ENCODE measurements at places on chromosomes 5 and 9.

- no peak for DNase-seq
Observed at GRCh38 chr9:92010705-92011536, 60.9 kb upstream of the ROR2 start.

DNA sequence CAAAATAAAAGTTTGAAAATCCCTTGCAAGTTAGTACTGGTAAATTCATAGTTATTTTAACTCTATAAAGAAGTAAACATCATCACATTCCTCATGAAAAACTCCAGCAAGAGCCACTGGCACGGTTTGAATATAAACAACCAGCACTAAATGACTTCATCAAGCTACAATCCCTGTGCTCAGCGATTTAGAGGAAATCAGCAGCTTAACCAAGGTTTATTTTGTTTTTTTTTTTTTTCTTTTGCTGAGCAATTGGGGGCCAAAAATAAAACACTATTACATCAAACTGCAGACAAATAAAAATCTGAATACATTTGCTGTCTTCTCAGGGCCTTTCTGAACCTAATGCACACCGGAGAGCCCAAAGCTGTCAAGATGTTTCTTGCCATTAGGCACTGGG lies 106.2 kb upstream of the SLC24A2 start:
- DNase-seq, result no peak

GRCh38 chr9:100575006-100575405 lies 2.9 kb upstream of the CAVIN4 start:
- DNase-seq, result no peak

DNA sequence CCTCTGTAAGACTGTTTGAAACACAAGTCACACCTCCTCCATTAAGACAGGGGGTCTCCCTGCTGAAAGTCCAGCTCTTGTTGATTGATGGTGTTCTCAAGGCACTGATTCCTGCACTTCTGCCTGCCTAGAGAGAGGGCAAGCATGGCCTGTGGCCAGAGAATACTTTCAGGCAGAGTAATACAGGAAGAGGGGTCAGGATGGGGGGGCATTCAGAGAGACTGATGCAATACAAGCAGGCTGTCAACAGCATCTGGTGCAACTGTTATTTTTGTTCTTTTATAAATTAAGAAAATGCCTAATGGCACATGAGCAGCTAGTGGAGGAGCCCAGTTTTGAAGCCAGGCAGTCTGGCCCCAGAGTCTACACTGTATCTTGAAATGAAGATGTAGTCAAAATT lies 302.2 kb downstream of the DIRAS2 start:
- DNase-seq, result no peak

- no peak for DNase-seq
Observed at GRCh38 chr5:140189977-140190871, 15.2 kb downstream of the CYSTM1 start.

- no peak for DNase-seq
Observed at GRCh38 chr9:95028853-95029219, 288.7 kb downstream of the FANCC start.

- no peak for DNase-seq
Observed at GRCh38 chr9:110320651-110321445, 16.8 kb downstream of the TXNDC8 start.

DNA sequence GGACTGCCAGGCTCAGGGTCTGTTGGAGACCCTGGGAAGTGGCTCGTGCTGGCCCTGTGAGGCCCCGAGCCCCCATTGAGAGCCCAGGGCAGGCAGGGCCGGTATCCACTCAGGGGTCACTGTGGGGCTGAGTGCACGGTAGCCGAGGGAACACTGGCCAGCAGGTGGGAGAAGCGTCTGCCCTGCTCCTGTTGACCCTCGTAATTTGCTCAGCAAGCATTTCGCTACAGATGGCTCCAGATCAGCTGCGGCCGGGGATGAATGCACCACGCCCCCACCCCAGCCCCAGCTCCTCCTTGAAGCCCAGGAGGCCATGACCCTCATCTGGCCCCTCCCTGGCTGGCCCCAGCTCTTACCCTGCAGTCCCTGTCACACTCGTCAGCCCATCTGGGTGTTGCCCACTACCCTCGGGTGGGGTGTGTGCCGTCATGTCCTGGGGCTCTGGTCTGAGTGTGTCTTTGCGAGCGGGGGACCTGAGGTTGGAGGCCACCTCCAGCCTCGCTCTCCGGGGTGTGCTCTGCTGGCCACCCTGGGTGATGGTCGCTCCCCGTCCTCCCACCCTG lies 6.1 kb upstream of the NRARP start:
- no peak for DNase-seq

- DNase-seq, result no peak
Observed at GRCh38 chr5:126763371-126763770, 13.6 kb upstream of the LMNB1 start.

DNA sequence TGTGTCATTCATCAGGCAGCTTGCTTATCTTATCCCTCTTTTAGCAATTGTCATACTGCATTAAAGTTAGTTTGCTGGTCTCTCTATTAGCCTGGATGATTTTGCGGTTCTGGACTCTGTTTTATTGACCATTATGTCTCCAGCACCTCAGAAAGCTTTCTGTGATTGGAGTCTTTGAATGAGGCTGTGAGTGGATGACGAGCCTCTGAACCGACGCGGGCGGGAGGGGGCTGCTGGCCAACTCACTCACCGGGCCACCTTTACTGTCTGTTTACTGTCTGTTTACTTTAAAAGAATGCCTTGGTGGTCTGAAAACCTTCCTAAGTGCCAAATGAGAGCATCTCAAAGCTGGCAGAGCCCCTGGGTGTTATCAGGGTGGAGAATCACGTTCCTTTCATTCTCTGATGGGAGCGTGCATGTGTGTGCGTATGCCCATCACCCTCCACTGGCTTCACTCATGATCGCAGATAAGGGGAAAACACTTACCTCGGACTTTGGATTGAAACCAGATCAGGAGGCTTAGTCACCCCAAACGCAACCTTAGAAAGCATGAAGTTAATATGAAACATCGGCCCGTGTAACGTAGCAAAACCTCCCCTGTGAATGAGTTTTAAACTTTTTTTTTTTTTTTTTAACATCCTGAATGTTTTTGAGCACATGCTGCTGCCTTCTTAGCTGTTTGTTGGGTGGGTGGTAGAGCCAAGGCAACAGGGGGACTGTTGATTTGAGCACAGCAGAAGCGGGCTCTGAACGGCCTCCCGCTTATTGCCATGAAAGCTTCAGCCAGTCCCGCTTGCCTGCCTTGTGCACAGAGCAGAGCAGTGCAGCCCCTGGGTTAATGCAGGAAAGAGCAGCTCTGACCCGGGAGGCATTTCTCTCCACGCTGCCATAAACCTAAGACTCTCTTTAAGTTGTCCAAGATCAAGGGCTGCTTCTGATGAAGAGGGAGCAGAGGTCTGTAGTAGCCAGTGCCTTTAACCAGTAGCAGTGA lies 173.6 kb downstream of the GADD45G start:
- no peak for DNase-seq

DNA sequence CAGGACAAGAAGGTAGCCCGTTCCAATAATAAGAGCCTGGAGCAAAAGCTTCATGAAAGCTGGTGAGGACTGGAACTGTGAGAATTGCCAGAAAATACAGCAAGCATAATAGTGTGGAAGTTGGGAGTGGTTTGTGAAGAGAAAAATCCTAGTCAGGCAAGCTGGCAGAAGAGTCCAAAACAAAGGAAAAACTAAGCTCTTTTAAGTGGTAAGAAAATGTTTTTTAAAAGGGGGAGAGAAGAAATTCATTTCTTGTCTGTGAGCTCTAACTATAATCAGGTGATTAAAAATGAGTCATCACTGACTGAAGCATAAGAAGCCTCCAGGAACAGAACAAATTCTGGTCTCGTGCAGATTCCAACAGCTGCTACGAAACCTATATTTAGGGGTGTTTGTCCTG lies 102.6 kb downstream of the CAAP1 start:
- no peak for DNase-seq

- no peak for DNase-seq
Observed at GRCh38 chr5:160175438-160176218, 53.7 kb upstream of the FABP6 start.

DNA sequence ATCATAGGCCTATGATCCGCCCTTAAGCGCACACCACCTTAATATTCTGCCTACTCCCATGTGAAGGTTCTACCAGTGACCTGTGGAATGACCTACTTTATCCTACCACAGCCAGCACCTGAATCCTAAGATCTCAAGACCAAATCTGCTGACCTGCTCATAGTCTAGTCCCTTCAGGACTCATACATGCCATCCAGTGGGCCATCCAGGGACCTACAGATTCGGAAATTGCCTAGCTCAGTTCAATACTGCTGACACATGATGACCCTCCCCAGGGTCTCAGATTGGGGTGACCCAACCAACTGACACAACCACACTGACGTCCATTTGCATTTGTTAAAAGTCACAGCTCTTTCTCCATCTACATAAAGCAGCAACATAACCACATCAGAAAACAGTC lies 443.8 kb upstream of the ST8SIA4 start:
- DNase-seq, result no peak

DNA sequence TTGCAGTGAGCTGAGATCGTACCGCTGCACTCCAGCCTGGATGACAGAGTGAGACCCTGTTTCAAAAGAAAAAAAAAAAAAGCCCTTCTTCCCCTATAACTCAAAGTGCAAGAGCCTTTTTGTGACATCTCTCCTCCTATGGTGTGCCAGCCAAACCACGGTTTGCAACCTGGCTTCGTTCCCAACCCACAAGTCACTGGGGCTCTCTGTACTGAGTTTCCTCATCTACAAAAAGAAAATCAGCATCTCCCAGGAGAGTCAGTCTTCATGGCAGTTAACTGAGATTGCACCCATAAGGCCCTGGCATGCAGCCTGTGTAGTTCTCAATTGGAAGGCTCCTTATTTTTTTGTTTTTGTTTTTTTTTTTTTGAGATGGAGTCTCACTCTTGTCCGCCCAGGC lies 14.8 kb downstream of the ODF2 start:
- DNase-seq, result no peak

GRCh38 chr5:95076395-95077185 lies 208.3 kb downstream of the MCTP1 start:
- DNase-seq, result no peak

DNA sequence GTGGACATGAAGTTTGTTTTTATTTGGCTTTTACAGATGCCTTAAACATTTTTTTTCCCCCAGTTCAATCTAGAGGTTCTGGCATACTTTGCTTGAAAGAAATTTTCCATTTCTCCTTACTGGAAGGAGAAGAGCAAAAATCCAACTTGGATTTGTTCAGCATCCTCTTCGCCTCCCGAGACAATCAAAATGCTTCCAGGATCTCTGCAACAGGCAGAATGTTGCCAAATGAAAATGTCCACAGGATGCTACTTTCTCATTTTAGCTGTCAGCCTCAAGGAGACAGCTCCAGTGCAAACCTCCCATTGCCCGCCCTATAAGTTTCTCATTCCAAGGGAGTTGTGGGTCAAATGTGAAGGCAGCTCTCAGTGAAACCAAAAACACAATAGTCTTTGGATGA lies 1972.1 kb downstream of the MAT2B start:
- DNase-seq, result no peak

DNA sequence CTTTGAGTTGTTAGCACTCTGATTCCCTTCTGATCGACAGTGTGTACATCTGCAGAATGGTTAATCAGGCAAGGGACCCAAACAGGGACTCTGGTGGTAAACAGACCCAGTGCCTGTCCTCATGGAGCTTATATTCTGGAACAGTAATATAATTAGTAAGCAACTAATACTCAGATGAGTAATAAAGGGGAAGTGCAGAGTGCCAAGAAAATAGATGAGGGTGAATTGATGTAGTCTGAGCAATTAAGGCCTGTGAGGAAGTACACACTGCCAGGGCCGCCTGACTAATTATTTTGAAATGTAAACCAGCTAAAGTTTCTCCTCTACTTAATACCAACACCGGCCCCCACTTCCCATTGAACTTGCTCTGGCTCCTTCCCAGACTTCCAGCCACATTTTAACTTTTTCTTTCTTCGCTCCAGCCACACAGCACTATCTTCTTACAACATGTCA lies 4.2 kb downstream of the DHX29 start:
- no peak for DNase-seq

DNA sequence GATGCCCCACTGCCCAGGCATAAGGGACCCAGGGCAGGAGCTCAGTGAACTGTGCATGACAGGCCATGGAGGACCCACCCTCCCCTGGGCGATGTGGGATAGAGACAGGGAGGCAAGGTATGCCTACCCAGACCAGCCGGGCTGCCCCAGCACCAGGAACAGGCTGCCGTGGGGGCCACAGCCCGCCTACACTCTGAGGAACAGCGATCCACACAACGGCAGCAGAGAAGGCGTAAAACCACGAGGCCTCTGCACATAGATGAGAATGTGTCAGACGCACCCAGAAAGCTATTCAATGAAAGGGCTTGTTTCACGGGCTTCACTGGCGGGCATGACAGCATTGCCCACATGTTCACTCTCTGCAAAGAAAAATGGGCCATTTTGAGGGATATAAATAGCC lies 49.5 kb downstream of the SEMA4D start:
- DNase-seq, result peak; percentile 68

DNA sequence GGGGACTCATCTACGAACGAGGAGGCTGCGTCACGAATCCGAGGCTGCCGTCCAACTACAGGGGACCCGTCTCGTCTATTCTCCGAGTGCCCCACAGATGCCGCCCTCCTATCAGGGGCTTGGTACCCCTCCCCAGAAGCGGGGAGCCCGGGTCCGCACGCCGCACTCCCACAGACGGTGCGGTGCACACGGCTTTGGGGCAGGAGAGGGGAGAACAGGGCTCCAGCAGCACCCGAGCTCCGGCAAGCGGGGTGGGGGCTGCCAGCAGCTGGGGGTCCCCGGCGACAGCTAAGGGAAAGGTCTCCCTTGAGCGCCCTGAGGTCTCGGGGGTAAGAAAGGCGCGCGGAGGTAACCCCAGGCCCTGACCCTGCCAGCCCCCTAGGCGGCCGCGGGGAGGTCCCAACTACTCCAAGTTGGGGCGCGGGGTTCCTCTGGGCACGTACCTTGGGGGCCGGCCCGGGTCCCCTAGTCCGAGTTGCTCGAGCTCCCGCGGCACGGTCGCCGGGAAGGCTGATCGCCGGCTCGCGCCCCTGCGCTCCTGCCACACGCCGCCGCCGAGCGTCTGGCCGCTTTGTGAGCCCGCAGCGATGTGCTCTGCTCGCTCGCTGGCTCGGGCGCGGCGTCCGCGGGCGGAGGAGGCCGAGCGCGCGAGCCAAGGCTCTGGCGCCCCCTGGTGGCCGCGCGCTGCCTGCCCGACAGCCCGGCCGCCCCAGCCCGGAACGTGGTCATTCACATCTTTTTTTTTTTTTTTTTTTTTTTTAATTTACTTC lies at the start of gene SPOCK1:
SPOCK1 (minus strand) TSS at position 591 of the 770 bp plus-strand sequence.
- peak; percentile 45 for DNase-seq

DNA sequence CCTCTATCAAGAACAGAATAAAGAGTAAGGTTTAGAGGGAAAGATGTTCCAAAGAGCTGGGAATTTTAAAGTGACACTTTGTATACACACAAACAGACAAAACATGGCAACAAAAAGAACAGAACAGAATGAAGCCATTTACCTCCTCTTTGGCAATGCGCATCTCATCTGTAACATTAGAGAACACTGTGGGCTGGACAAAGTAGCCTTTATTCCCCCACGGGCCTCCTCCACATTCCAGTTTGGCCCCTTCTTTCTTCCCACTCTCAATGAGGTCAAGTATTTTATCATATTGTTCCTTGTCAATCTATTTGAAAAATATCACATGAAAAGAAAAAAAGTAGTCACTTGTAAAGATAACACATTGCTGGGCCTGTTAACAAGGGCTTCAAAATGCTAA lies 41.0 kb downstream of the ALDH1A1 start:
- no peak for DNase-seq

- DNase-seq, result no peak
Observed at GRCh38 chr9:75499812-75500211, 390.7 kb upstream of the PCSK5 start.

GRCh38 chr9:129237164-129237611 lies 59.1 kb upstream of the IER5L start:
- peak; percentile 75 for DNase-seq

All from stimulated activated CD4-positive, alpha-beta T cell treated with anti-CD3 and anti-CD28 coated beads, Interleukin-4, amount 100 ng/mL, for 24 hours (primary cell).